ENCODE measurements at places on chromosomes 12 and 14.

DNA sequence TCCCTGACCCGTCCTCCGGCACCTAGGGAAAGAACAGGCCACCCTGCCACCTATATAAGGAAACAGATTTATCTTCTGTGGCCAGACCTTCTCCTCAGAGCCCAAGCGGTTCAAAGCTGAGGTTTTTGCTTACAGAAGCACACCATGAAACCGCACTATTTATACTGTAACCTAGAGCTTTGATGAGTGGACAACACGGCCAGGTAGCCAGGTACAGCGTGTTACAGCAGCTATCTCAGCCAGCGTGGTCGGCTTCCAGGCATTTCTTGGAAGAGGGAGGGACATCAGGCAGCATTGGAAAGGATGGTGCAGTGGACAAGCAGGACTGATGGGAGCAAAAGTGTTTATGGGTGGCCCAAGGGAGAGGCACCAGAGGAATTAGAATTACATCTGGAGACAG, 34.4 kb downstream of the TTC7B start:
- no peak for DNase-seq

GRCh38 chr12:89486264-89486663, 38.3 kb downstream of the GALNT4 start:
- DNase-seq: no peak

- no peak for DNase-seq
Observed at GRCh38 chr12:50102646-50103309, 1.0 kb upstream of the GPD1 start.

DNA sequence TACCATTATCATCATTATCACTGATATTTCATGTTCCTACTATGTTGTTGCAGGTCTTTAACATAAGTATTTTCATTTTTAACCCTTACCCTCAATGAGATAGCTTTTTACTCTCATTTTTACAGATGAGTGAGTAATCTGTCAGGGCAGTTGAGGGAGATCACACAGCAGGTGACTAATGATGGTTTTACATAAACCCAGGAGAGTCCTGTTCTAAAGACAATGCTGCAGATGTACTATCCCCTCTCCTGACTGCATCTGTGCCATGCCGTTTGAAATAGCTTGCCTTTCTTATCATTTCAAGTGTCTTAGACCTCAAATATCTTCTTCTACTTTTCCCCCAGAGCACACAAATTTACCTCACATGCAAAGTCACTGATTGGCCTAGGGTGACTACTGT, 1552.1 kb upstream of the SEL1L start:
- no peak for DNase-seq

- DNase-seq: no peak
Observed at GRCh38 chr14:65704850-65705249, 292.3 kb downstream of the FUT8 start.

GRCh38 chr14:91755570-91756295, 23.8 kb upstream of the CATSPERB start:
- DNase-seq: no peak

GRCh38 chr12:110037315-110037714, 11.0 kb downstream of the C12orf76 start:
- DNase-seq: no peak

DNA sequence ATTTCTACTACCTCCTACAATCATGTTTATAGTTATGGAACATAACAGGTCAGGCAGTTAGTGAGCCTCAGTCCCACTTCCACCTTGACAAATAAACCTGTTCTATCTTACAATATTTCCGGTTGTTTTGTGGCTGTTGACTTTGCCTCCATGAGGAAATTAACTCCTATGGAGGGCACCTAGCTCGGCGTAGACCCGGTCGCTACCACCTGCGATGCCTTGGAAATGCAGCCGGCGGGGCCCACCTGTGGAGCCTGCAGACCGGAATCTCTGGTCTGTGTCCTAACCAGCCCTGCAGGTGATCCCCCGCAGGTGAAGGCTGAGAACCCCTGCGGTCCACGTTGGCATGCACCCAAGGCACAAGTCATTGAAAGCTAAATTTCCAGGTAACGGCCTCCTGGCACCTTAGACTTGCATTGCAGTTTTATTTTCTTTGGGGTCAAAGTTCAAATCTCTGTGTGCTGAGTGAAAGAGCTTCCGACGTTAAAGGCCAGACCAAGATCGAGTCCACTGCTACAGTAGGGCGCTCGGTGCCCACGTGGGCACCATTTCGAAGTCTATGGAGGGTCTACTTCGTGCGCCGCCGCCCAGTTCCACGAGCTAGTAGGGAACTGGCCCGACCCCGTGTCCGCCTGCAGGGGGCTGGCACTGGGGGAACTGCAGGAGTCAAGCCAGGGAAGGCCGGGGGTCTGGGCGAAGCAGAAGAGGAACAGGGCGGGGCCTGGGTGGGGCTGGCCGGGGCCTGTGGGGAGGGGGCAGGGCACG, 782 bp upstream of the PIWIL1 start:
- no peak for DNase-seq

- DNase-seq: no peak
Observed at GRCh38 chr12:69196302-69197288, 42.8 kb upstream of the CPSF6 start.

DNA sequence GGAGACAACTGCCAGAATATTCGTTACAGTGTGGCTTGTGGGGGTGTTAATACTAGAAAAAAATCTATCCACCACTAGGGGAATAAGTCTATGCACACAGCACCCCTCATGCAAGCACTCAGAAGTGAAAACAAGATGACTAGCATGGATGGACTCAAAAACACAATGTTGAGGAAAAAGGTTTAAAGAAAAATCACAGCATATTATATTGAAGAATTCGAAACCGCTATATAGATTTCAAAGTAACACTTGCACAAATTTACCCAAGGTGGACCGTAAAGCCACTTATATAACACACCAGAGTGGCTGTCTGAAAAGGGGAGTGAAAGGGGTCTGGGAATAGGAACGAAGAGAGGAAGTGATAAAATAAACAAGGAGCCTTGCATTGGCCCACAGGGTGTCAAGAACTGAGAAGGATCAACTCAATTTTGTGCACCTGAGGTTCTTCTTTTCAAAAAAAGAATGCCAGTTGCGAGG, 544 bp downstream of the ABCD4 start:
- DNase-seq: no peak

DNA sequence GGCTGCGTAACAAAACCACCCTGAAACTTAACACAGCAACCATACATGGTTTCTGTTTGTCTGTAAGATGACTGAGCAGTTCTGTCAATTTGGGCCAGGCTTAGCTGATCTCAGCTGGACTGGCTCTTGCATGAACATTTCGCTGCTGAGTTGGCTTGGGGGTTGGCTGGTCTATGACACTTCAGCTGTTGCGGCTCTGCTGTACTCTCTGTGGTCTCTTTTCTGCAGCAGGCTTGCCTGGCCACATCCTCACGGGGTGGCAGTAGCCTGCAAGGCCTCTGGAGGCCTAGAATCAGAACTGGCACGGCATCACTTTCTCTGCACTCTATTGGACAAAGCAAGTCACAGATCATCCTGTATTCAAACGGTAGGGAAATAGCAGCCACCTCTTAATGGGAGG, 216.2 kb downstream of the BCL11B start:
- no peak for DNase-seq

- DNase-seq: no peak
Observed at GRCh38 chr12:114491916-114492315, 86.0 kb upstream of the TBX5 start.

DNA sequence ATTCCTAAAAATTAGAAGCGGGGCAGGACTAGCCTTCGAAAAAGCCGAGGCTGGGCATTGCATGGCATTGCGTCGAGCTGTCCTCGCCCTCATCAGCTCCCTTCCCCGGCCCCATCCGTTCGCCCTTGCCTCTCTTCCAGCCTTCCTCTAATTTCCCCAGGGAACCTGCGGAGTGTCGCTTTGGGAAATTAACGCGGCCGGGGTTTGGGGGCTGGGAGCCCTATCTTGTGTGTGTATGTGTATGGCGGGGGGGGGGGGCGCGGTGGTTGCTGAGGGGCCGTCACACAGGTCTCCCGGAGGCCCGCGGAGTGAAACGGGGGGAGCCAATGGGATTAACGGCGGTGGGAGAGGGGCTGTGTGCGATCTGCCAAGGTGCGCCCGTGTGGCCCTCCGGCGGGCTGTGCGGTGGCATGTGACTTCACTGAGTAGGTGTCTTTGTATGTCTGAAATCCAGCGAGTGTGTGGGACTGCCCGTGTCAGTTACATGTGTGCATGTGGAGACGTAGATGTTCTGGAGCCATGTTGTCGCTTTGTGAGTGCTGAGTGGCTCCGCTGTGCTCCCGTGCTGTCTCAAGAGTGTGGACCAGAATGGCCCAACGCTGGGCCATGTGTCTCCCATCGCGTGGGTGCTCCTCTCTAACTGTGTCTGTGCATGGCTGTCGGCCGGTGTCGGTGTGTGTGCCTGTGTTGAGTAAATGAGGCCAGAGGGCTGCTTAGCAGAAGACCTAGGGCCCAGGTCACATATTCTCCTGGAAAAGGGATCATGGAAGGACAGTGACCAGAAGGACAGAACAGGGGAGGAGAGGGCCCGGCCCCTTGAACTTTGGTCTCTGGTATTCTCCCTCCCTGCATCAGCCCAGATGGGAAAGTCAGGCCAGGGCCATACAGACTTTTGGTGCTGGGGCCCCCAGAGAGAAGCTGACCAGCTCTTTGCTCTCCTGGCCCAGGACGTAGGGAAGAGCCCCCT, 1.5 kb downstream of the PTMS start:
- DNase-seq: no peak

- DNase-seq: no peak
Observed at GRCh38 chr14:74400919-74401503, 25.0 kb downstream of the SYNDIG1L start.

DNA sequence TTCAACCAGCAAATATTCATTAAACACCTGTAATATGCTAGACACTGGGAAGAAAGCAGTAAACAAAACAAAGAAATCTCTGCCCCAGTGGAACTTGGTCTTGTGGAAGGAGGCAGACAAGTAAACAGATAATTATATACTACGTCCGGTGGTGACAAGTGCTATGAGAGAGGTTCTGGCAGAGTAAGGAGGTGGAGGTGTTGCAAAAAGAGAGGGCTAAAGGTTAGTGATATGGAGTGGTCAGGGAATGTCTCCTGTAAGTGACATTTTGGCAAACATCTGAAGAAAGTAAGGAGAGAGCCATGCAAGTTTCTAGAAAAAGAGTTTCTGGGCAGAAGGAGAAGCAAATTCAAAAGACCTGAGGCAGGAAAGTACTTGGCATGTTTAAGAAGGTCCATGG, 73.4 kb downstream of the RIC8B start:
- DNase-seq: no peak

DNA sequence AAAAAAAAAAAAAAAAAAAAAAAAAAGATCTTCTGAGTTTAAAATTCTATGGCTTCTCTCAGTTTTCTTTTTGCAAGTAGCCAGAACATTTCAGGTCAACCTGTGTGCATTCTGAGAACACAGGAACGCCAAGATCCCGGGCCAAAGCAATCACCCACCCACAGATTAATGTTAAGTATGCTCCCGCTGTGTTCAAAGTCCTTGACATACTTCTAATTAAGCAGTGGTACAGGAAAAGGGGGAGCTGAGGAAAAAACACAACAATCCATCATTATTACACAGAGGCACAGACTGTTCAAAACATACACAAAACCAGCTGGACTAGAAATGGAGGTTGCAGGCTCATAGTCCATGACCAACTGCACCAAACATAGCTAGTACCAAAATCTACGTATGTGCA, 2.8 kb downstream of the FBXO21 start:
- DNase-seq: no peak

DNA sequence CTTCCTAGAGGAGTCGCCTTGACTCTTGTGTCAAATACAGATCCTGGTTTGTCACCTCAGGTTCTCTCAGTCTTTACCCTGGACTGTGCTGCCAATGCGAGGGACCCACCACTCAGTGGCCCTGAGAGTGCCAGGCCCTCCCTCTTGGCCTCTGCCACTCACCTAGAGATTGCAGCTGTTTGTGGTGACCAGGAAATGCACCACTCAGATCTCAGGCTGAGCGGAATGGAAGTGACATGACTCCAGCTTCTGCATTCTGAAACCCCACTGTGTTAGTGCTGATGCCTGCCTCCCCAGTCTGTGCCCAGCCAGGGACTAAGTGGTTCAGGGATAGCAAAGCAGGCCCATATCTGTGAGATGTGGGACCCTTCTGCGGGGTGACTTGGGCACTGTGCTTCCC, 27.8 kb upstream of the NEDD1 start:
- no peak for DNase-seq
